CD4-positive, alpha-beta T cell treated with Interleukin-1 beta for 1 hour (primary cell): ENCODE measurements at places on chromosomes 11 and 22.

DNA sequence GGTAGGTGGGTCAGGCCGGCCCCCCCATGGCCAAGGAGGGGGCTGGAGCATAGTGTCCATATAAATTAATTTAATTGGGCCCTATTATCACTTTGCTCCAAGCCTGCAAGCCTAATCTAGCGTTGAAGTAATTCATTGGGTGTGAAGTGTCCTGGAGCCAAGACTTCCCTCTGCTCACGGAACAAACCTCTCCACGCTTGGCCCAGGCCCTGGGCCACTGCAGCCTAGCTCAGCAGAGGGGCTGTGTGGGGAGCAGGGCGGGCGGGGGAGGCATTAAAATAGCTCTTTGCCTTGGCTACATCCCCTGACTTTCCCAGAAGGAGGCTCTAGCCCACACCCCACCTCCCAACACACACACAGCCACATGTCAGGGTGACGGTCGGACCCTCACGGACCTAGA is 73.5 kb downstream of the THAP12 start:
- DNase-seq = no peak

- DNase-seq = peak; percentile 31
These were observed 335 bp downstream of the TMEM138 start for GRCh38 chr11:61362542-61362875.

- DNase-seq = no peak
These were observed 19.0 kb downstream of the TRIM5 start for GRCh38 chr11:5665746-5666401.

DNA sequence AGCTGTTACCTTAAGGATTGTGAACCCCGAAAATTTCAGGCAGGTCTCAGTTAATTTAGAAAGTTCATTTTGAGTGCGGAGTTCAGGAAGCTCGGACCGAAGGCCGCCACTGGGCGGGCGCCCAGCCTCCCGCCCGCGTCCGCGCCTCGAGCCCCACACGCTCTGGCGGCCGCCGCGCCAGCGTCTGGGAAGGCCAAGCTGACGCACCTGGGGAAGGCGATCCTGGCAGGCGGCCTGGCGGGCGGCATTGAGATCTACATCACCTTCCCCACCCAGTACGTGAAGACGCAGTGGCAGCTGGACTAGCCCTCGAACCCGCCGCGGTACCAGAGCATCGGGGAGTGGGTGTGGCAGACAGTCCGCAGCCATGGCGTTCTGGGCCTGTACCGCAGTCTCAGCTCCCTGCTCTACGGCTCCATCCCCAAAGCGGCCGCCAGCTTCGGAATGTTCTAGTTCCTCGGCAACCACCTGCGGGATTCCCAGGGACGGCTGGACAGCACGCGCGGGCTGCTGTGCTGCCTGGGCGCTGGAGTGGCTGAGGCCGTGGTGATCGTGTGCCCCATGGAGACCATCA is 79.5 kb downstream of the CCDC83 start:
- DNase-seq = no peak

- DNase-seq = peak; percentile 73
These were observed 16.6 kb downstream of the ASCC2 start for GRCh38 chr22:29821291-29822016.

DNA sequence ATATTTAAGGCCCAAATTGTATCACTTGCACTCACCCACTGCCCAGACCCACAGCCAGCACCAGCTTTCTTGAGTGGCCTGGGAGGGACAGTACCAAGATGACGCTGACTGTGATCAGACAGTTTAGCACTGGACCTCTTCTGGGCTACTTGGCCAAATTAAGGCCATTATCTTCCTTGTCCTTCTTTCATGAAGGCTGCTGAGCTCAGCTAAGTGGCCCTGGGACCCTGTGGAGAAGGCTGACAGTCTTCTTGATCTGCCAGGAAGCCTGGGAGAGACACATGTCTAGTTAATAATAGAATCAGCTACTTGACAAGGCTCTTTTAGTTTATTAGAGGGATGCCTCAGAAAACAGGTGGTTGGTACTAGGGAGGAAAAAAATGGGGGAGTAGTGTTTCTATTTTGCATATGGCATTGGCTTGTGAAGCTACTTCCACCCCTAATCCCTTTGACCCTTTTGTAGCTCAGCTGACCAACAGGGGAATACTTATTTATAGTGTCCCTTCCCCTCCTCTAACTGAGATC is 127.9 kb upstream of the NTM start:
- DNase-seq = no peak

DNA sequence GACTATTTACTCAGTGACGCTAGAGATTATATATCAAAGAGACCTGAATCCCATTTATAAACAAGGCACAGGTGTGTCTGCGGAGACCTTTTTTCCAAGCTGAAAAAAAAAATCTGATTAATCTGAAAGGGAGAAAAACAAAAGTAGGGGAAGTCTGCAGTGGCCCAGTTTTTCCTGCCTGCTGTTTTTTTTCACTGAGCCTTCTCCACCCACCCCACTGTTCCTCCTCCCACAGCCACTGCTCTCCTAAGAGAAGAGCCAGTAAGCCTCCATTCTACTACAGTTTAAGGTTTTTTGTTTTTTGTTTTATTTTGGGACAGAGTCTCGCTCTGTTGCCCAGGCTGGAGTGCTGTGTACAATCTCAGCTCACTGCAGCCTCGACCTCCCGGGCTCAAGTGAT is 18.4 kb downstream of the ARFGAP2 start:
- DNase-seq = no peak

- peak; percentile 54 for DNase-seq
These were observed 25.7 kb upstream of the HMGXB4 start for GRCh38 chr22:35231585-35232084.

GRCh38 chr11:128036556-128037093 is 550.7 kb downstream of the ETS1 start:
- DNase-seq = no peak

GRCh38 chr11:67371189-67371910 is 2.0 kb downstream of the CLCF1 start:
- peak; percentile 43 for DNase-seq

GRCh38 chr22:46367707-46368191 is 32.2 kb downstream of the TRMU start:
- DNase-seq = peak; percentile 71

DNA sequence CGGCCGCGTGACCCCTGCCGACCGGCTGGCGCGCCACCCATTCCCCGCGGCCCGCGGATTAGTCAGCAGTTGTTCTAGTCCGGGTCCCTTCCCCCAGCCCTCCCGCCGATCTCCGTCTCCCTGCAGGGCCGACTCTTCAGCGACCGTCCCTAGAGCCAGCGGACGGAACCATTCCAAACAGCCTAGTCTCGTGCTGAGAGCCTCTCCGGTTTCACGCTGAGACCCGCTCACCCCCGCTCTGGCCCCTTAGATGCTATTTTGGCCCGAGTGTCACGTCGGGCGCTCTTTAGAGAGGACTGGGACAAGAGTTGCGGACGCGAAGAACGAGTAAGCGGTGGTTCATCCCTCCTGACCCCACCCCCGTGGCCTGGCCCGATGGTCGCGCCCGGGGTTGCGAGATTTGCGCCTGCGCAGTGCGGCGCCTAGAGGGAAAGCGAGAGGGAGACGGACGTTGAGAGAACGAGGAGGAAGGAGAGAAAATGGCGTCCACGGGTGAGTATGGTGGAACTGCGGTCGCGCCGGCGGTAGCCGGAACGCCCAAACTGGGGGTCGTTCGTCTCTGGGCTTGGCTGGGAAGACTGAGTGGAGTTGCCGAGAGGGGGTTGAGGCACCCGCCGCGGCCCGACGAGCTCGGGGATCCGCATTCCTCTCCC is at the start of the genes EWSR1 and RHBDD3:
TSS of gene EWSR1 (plus strand) at position 411 of the 653 bp plus-strand sequence. CDS start at position 480, 69 bp downstream.
TSS of gene RHBDD3 (minus strand) at position 124 of the 653 bp plus-strand sequence. CDS start 2,355 bp downstream, outside the sequence.
- DNase-seq = peak; percentile 94

DNA sequence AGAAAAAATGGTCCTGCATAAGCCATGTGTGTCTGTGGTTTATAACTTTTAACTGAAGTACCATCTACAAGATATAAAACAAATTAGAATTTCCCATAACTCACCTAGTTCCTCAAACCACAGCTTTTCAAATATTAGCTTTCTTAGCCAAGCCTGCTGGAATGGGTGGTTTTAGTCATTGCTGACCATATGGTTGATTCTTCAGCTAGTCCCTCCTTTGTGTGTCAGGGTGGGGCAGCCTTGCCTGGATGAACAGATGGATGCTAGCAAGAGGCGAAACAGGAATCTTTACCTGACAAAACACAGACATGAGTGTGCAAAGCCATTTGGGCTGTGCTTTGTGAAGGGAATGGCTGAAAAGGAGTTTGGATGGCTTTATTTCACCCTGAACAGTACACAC is 6.9 kb upstream of the B3GNT6 start:
- DNase-seq = no peak

- DNase-seq = peak; percentile 14
These were observed 40.9 kb upstream of the SUSD2 start for GRCh38 chr22:24140357-24140756.

DNA sequence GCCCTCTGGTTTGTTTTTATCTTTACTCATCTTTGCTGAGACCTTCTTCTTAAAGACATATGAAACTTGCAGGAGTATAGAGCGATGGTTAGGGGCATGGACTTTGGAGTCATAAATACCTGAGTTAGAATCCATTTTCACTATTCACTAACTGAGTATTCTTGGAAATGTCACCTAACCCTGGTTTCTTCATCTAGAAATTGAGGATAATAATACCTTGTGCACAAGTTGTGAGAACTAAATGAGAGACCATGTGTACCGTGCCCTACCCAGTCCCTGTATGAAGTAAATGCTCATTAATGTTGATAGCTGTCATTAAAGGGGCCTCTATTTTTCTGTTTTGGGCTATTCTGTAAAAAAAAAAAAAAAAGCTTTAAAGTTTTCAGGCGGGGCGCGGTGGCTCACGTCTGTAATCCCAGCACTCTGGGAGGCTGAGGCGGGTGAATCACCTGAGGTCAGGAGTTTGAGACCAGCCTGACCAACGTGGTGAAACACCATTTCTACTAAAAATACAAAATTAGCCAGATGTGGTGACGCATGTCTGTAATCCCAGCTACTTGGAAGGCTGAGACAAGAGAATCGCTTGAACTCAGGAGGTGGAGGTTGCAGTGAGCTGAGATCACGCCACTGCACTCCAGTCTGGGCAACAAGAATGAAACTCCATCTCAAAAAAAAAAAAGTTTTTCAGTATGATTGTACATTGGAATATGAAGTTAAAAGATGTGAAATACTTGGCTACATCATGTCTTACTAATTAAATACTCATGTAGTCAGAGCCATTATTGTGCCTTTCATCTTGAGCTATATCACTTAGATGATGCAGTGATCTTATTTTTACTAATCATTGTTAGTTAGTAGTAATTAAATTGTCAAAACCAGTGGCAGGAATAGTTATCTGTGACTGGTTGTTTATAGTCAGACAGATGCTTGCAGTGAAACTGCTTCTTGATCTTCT is 95.0 kb downstream of the AMOTL1 start:
- no peak for DNase-seq

- DNase-seq = no peak
These were observed 843 bp downstream of the OPCML start for GRCh38 chr11:133531458-133531857.

GRCh38 chr11:71971680-71972079 is 27.0 kb upstream of the IL18BP start:
- DNase-seq = no peak

GRCh38 chr11:13721760-13722159 is 53.3 kb downstream of the FAR1 start:
- no peak for DNase-seq

DNA sequence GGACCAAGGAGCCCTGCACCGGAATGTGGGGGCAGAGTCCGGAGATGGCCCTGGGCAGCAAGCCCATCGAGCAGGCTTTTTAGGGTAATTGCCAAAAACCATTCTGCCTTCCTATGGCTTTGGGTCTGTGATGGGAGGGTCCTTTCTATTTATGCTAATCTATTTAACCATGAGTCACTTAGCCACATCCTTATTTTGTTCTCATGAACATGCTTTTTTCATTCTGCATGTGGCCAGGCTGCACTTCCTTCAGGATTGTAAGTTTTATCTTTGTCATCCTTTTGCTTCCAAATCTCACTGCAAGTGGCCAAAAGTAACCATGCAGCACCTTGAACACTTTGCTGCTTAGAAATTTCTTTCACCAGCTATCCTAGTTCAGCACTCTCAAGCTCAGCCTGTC is 88.3 kb downstream of the EFCAB6 start:
- DNase-seq = no peak

DNA sequence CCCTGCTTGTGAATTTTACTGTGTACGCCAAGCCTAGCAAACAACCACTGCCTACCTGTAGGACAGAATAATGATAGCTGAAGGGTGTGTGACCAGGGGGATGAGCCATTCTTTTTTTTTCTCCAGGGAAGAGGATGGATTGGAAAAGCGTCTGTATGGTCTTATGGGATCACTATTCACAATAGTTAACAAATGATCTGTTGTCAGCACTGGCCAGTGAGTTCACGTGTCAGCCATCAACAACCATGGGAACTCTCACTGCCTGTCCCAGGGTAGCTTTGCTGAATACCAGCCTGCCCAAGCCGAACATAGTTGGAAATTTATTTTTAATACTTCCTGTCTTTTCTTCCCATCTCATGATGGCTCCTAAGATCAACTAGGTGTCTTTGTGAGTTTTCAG is 170.2 kb downstream of the ST3GAL4 start:
- DNase-seq = no peak

GRCh38 chr11:31643857-31644256 is 134.3 kb downstream of the ELP4 start:
- DNase-seq = no peak

DNA sequence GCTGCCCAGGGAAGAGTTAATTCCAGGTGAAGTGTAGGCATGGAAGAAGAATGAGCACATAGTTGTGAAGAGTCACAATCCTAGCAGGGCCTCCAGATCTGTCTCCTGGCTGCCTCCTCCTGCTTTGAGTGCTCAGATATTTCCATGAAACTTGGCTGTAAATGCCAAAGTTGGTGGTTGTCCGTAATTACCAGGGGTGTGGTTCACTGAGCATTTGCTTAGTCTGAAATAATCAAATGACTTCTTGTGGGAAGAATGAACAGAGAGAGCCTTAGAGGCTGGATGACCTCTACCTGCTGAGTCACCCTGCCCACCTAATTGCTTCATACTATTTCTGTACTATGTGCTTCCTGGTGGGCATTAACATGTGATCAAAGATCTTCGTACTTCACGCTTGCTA is 50.9 kb downstream of the APIP start:
- DNase-seq = no peak

DNA sequence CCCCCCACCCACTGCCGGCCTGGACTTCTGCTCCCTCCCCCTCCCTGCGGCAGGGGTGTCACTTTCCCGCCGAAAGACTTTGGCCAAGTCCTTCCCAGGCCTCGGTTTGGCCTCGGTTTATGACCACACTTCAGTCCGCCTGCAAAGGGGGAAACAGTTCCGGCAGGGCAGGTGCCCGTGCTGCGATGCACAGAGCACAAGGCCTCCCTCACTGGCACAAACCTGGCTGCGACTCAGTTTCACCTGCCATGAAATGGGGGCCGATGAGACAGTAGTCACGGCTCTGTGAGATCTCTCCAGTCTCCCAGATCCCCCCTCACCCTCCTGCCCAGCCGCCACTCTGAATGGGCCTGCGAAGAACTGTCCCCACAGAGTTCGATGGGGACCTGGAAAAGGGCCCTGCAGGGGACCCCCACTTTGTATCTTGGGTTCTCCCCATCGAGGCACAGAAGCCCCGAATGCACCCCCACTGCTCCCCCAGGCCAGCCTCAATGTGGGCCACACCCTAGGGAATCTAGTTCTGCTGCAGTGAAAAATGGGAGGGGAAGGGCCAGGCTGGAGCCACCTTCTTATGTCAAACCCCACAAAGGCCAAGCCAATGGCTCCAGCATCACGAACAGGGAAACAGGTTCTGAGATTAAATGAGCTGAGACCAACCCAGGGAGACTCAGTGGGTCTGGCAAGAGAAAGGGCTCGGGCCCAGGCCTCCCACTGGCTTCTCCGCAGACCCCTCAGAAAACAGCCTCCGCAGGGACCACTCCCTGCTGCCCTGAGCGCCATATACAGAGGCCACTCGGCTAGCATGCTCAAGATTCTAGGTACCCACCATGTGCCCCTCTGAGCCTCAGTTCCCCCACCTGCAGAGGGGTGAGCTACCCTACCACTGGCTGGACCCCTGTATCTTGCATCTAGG is 29.0 kb downstream of the ARVCF start:
- DNase-seq = no peak
